ENCODE measurements at places on chromosomes 6 and 20.

DNA sequence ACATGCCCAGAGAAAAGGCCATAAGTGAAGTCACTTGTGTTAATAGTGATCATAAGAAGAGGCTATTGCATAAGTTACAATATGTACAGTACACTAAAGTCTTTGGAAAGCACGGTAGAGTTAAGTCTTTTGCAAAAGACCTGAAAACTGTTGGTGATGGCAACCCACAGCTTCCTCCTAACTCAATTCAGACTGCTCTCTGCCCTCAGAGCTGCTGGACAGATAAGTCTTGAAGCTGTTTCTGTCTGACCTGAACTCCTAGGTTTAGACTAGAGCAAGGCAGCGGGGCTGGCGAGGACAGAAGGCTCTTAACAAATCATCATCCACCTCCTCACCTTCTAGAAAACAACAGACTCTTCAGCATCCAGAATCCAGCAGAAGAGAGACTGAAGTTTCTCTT is 125.4 kb downstream of the CD24 start:
- DNase-seq, result no peak

DNA sequence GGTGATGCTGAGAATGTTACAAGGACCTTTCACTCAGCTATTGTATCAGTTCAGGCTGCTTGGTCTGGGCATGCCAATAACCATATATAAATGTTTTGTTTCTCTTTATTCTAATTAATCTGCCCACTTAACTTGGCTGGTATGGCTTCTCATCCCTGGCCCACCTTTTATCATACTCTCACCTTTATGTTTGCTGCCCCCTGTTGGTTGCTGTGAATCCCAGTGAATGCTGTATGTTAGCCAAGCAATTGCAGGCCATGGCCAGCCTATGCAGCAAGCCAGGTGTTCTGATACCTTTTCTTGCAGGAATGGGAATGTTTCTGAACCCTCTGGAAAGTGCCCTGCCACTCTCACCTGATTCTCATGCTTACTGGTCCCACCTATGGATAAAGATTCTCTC is 54.6 kb downstream of the PCSK2 start:
- DNase-seq, result peak; percentile 20

GRCh38 chr20:22566876-22567658 is 17.3 kb downstream of the FOXA2 start:
- no peak for DNase-seq

DNA sequence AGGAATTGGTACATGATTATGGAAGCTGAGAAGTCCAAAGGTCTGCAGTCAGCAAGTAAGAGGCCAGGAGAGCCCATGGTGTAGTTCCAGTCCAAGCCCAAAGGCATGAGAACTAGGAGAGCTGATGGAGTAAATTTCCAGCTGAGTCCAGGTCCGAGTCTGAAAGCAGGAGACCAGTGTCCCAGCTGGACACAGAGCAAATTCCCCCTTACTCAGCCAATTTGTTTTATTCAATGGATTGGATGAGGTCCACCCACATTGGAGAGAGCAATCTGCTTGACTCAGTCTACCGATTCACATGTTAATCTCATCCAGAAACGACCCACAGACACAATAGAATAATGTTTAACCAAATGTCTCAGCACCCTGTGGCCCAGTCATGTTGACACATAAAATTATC is 14.9 kb downstream of the TMEM181 start:
- no peak for DNase-seq

DNA sequence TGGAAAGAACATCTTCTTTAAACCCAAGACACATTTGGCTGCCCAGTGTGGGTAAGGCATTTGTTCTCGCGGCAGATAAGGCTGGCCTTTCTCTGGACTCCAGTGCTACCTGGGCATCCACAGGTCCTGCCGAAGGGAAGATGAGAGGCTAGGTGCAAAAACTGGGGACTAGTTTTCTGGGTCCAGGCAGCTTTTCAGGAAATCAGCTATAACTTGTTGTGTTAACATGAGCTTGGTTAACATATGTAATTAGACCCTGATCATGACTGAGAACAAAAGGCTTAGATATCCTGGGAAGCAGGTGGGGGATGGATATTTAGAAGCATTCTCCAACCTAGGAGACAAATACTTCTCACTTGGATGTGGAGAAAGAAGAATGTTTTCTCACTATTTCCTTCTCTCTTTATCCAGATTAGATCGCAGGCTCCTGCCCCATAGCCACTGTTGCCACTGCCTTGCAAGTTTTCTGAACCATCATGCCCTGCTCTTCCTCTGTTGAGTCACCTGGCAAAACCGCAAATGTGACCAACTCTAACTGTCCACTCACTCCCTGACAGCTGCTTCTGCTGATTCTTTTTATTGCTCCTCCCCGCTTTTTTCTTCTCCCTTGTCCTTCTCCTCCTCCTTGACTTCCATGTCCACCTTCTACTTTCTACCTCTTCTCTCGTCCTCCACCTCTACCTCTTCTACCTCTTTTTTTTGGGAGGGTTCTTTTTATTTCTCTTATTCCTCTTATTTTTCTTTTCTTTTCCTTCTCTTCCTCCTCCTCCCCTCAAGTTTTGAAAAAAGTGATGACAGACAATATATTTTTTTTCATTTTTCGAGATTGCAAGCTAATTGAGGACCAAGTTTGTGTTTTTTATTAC is 258.1 kb downstream of the UTRN start:
- DNase-seq, result no peak

DNA sequence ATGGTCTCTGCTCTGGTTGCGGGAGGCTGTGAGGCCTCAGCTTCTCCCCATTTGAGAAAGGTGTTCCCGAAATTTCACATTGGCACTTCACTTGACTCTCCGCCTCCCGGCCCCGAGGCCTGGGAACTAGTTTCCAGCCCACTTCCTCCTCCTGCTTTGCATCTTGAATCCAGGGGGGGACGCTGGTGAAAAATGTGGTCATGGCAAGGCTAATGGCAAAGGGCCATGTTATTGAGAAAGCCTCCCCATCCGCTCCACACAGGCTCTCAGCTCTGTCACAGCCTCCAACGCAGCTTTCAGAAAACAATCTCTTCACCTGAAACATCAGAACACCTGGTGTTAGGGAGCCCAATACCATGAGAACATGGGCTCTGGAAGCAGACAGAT is 5.6 kb downstream of the PLAGL2 start:
- DNase-seq, result no peak

Data from NCI-H460 (cell line).